Urothelium cell line (cell line): ENCODE measurements at places on chromosomes 7 and 10.
A peak's percentile ranks its signal among the peaks of the same experiment; 100 is the strongest.

DNA sequence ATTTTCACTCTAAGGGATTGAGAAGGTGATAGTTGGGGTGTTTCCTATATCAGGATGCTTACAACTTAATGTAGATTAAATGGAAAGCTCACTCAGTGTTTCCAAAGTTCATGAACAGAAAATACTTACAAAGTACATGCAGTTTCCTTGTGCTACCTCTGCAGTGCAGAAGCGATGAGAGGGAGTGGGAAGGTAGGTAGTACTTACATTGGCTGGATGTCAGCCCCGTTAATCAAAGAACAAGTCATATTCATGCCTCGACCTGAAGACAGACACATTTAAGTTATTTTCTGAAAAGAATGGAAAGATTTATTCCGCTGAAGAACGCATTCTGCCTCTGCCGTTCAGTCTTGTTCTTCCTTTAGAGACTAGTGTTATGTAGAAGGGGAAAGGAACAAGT lies 93.1 kb downstream of the ZMYND11 start:
- no peak for DNase-seq

GRCh38 chr7:128270826-128271272 lies 29.8 kb downstream of the LEP start:
- DNase-seq: no peak

- DNase-seq: no peak
Observed at GRCh38 chr10:112695539-112695938, 248.5 kb downstream of the VTI1A start.

DNA sequence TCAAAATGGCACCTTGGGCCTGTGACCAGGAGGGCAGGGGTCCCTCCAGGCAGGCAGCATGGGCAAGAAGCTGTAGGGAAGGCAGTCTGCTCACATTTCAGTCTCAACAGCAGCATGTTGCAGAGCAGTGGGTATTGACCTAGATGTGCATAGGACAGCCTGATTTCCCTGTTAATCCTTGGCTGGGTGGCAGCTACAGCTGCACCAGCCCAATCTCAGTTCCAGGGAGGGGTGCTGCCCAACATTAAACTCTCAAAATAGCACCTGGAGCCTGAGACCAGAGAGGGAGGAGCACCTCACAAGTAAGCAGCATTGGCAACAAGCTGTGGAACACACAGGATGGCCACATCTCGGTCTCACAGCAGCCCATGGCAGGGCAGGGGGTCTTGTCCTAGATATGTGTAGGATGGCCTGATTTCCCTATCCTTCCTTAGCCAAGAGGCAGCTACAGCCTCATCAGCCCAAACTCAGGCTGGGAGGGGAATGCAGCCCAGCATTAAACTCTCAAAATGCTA lies 10.3 kb downstream of the TMEM140 start:
- DNase-seq: no peak

DNA sequence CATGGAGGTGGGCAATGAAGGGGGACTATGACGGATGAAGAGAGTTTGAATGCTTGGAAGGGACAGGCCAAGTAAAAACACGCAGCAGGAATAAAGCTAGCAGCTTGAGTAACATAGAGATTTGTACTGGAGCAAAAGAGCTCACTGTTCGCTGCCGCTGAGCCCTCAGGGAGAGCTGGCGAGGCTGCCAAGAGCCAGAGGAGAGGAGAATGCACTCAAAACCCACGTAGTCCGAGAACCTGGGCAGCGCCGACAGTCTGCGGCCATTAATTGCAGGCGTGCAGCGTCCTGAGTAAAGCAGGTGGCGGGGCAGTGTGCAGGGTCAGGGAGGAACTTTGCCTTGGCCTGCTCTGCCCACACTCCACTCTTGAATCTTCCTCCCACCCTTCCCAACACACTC lies 68.2 kb downstream of the SLC37A3 start:
- no peak for DNase-seq

DNA sequence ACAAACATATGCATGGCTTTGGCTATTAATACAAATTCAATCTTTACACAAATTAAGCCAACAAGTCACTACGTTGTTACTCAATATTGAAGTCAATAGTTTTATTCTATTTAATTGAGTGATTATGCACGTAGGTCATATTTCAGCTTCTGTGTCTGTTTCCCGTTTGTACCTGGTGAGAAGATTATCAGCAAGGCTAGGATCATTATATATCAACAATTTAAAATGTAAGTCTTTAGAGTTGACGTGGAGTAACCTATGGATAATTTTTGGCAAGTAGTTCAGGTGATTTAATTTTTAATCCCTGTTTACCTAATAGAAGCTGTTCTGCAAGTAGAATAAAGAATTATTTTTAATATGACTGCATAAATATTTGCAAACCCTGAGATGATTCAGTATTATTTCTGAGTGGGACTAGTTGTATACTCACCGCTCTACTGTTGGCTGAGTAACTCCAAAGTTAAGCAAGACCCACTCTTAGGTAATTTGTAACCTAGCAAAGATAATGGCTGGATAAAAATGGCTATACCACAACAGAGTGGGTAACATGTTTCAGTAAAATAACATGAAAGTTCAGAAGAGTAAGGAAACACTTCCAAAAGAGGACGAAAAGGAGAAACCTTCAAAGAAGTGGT lies 161.0 kb downstream of the HGF start:
- DNase-seq: no peak

GRCh38 chr7:14691034-14691433 lies 211.5 kb downstream of the DGKB start:
- DNase-seq: no peak

DNA sequence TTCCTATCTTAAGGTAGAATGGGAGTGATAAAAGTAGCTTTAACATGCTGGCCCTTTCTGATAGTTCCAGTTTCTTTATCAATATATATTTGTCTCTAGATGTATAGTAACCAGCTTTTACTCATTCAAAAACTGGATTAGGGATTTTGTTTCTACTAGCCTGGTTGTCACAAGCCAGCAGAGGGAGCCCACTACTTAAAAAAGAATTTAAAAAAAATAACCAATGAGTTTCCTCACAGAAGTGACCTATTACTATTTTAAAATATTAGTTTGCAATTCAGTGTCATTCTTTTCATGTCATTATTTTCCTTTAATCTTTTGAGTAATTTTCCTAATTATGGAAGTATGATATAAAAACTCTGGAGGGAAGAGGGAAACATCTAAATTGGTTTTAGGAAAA lies 142.1 kb downstream of the PHTF2 start:
- DNase-seq: peak; percentile 19

DNA sequence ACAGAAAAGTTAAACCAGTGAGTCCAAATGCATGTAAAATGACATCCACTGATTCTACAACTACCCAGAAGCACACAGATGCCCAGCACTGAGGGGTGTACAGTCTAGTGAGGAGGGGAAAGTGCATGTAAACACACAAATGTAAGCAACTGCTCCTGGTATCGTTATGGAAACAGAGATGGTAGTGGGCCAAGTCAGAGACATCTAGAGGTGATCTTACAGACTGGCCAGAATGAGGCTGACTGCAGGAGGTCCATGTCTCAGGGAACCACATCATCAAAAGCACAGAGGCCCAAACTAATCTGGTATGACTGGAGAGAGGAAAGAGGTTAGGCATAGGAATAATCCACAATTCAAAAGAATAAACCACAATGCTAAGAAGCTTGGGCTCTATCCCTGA lies 176.5 kb downstream of the SRPK2 start:
- no peak for DNase-seq

DNA sequence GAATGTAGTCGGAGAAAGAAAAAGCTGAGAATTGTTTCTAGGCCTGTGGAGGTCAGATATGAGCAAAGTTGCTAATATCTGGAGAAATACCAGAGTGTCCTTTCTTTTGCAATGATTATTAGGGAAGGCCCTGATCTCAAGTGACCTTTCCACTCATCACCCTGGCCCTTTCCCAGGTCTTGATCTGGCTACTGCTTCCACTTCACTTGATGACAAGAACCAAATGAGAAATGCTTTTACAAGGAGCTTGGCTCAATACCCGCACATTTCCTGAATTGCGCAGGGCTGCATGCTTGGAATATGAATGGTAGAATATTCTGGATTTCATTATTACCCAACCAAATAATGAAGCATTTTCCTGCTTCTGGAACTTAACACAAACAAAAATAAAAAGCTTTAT lies 104.6 kb downstream of the ITGB8 start:
- DNase-seq: no peak

GRCh38 chr10:103451831-103452505 lies at the start of gene CALHM2:
TSS of gene CALHM2 (minus strand) at chr10:103452370. CDS start at chr10:103449941, 2,429 bp downstream.
- DNase-seq: peak; percentile 50

DNA sequence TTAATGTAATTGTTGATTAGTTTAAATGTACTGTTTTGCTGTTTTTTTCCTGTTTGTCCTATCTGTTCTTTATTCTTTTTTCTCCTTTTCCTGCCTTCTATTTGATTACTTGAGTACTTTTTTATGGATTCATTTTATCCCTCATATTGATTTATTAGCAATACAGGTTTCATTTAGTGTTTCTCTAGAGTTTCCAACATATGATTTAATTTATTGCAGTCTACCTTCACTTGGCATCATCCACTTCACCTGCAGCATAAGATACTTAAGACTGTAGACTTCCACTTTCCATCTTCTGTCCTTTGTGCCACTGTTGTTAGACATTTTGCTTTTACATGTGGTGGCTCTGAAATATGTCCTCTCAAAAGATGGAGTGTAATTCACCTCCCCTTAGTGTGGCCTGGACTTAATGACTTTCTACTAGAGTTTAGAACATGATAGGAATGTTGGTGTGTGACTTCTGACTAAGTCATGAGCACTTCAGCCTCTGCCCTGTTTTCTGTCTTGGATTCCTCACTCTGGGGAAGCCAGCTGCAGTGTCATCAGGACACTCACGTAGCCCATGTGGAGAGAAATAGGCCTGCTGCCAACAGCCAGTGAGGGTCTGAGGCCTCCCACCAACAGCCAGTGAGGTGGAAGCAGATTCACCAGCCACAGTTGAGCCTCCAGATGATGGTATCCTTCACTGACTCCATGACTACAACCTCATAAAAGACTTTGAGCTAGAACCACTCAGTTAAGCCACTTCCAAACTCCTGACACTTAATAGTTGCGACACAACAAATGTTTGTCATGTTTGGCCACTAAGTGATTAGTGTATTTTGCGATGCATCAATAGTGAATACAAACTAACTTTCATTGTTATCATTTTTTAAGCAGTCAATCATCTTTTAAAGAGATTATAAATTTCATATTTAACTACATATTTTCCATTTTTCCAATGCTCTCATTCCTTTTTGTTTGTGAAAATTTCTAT lies 643.5 kb upstream of the DPP6 start:
- DNase-seq: no peak

GRCh38 chr10:48681740-48682139 lies 2.9 kb upstream of the WDFY4 start:
- no peak for DNase-seq

GRCh38 chr10:78688901-78689583 lies 379.7 kb upstream of the ZMIZ1 start:
- DNase-seq: no peak
